Tracheal epithelial cell (primary cell): ENCODE measurements at places on chromosomes 12 and 14. TPM values are rescaled to one million over a fixed set of nuclear protein-coding genes. Genes with fewer than 3 reads are reported as not detected.

The C12orf54 gene
- total RNA-seq: 3.4 TPM in 1 of 2 replicates, not detected in the other

The OR6C2 gene
- total RNA-seq: not detected in 2 replicates

The B4GALNT1 gene
- total RNA-seq: 0.48 TPM in 1 of 2 replicates, not detected in the other

The CLEC1B gene
- not detected in 2 replicates for total RNA-seq

The CHD8 gene
- total RNA-seq: 38.8 and 39.3 TPM in 2 replicates
